Psoas muscle (tissue), 8 donors: ENCODE measurements at places on chromosomes 6 and 20. TPM values are rescaled to one million over a fixed set of nuclear protein-coding genes. Genes with fewer than 3 reads are reported as not detected.

GRCh38 chr20:53972179-53972578 lies 98.2 kb downstream of the BCAS1 start:
- no peak for DNase-seq

GRCh38 chr6:4848382-4849068 lies 72.3 kb downstream of the CDYL start:
- DNase-seq = no peak

GRCh38 chr20:17281478-17281877 lies 54.6 kb downstream of the PCSK2 start:
- DNase-seq = no peak

GRCh38 chr6:4021133-4021853 lies 57.6 kb downstream of the FAM217A start:
- DNase-seq = peak; percentile 96

- no peak for DNase-seq
Measured at GRCh38 chr6:93104195-93104817, 315.1 kb downstream of the EPHA7 start.

- DNase-seq = no peak
Measured at GRCh38 chr6:45640081-45640491, 262.4 kb upstream of the SUPT3H start.

DNA sequence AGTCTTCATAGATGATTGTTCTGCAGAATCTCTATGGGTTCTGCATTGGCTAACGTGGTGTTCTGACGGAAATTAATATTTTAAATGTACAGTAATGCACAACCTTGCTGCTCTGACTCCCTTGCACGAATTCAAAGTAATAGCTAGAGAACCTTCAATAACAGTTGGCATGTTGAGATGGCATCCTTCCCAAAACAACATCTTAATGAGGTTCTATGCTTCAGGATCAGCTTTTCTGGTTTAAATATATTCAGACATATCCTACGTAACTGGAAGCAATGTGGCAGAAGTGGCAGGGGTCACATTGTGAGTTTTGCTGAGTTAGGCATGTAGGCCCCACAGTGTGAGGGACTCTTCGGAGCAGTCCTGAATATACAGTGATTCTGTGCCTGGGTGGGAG lies 25.7 kb downstream of the DSE start:
- DNase-seq = no peak

The HLA-DOB gene
- not detected for total RNA-seq

The AGER gene
- 0.85 TPM for total RNA-seq

The C20orf96 gene
- total RNA-seq = 1.0 TPM

The OR2H2 gene
- total RNA-seq = not detected

The ADGB gene
- total RNA-seq = not detected
